Fibroblast of the aortic adventitia (primary cell): ENCODE measurements at places on chromosomes 5 and 9. TPM values are rescaled to one million over a fixed set of nuclear protein-coding genes. Genes with fewer than 3 reads are reported as not detected.

The FOXD4 gene
- total RNA-seq, result 0.27 TPM in 1 of 2 replicates, not detected in the other

The SLC34A3 gene
- total RNA-seq, result not detected in 2 replicates

The LHX3 gene
- not detected in 2 replicates for total RNA-seq

The ANKRD18A gene
- total RNA-seq, result 0.09 TPM in 1 of 2 replicates, not detected in the other

The DMRT3 gene
- not detected in 2 replicates for total RNA-seq

The ANKRD34B gene
- not detected in 2 replicates for total RNA-seq

The PDE6A gene
- not detected in 2 replicates for total RNA-seq

The PHF24 gene
- total RNA-seq, result under 0.01 and 0.16 TPM in 2 replicates

The FSD1L gene
- 5.2 and 7.0 TPM in 2 replicates for total RNA-seq

The REEP2 gene
- 1.1 and 6.1 TPM in 2 replicates for total RNA-seq

The MCC gene
- total RNA-seq, result 58.6 and 62.4 TPM in 2 replicates

The PCSK1 gene
- total RNA-seq, result 0.45 and 1.5 TPM in 2 replicates

The PDGFRB gene
- 111 and 180 TPM in 2 replicates for total RNA-seq

The HAPLN1 gene
- total RNA-seq, result 1.3 TPM in 1 of 2 replicates, not detected in the other

The MARVELD2 gene
- total RNA-seq, result 0.63 and 0.65 TPM in 2 replicates

The SPIN1 gene
- total RNA-seq, result 92.5 and 135 TPM in 2 replicates

The SPATA31E1 gene
- total RNA-seq, result not detected in 2 replicates

The FOXD4L5 gene
- total RNA-seq, result under 0.01 TPM in 1 of 2 replicates, not detected in the other

The TRAPPC13 gene
- total RNA-seq, result 28.0 and 29.5 TPM in 2 replicates

The IFNB1 gene
- total RNA-seq, result not detected in 2 replicates

The OSMR gene
- total RNA-seq, result 57.2 and 96.7 TPM in 2 replicates

The ENTREP1 gene
- 0.18 and 0.41 TPM in 2 replicates for total RNA-seq

The PCDHB15 gene
- total RNA-seq, result 0.09 TPM in 1 of 2 replicates, not detected in the other

The PCDHB5 gene
- total RNA-seq, result 0.45 and 0.57 TPM in 2 replicates

The TPM2 gene
- total RNA-seq, result 484 and 2,099 TPM in 2 replicates

The SLC27A6 gene
- total RNA-seq, result not detected in 2 replicates

The ADAMTS12 gene
- 13.0 and 21.8 TPM in 2 replicates for total RNA-seq

The SLC4A9 gene
- not detected in 2 replicates for total RNA-seq

The ANKRD18B gene
- total RNA-seq, result 1.9 TPM in 1 of 2 replicates, not detected in the other

The MARCHF3 gene
- 5.5 and 16.9 TPM in 2 replicates for total RNA-seq

The PCDHGB5 gene
- total RNA-seq, result 8.5 and 19.9 TPM in 2 replicates

The FAM81B gene
- not detected in 2 replicates for total RNA-seq

The SLC34A1 gene
- not detected in 2 replicates for total RNA-seq

The ARL14EPL gene
- total RNA-seq, result 0.18 TPM in 1 of 2 replicates, not detected in the other

The SAXO1 gene
- 0.08 and 0.18 TPM in 2 replicates for total RNA-seq

The NEUROG1 gene
- total RNA-seq, result not detected in 2 replicates

The PCDHA8 gene
- total RNA-seq, result 0.09 and 0.25 TPM in 2 replicates

The CDC20B gene
- total RNA-seq, result not detected in 2 replicates

The DRD1 gene
- 0.18 TPM in 1 of 2 replicates, not detected in the other for total RNA-seq
